Muscle of leg (tissue), 16 donors: ENCODE measurements at places on chromosomes 6 and 20.
A peak's percentile ranks its signal among the peaks of the same experiment; 100 is the strongest.

GRCh38 chr6:42963855-42964605, 3.5 kb downstream of the GNMT start:
- peaks cover 11% of the 10 kb centered on the region for H3K27me3 ChIP-seq
- H3K4me1 ChIP-seq: peaks cover 13% of the 10 kb centered on the region
- H3K4me3 ChIP-seq: no peak overlapping the region
- H3K36me3 ChIP-seq: peaks cover 65% of the 10 kb centered on the region
- H3K27ac ChIP-seq: no peak overlapping the region

DNA sequence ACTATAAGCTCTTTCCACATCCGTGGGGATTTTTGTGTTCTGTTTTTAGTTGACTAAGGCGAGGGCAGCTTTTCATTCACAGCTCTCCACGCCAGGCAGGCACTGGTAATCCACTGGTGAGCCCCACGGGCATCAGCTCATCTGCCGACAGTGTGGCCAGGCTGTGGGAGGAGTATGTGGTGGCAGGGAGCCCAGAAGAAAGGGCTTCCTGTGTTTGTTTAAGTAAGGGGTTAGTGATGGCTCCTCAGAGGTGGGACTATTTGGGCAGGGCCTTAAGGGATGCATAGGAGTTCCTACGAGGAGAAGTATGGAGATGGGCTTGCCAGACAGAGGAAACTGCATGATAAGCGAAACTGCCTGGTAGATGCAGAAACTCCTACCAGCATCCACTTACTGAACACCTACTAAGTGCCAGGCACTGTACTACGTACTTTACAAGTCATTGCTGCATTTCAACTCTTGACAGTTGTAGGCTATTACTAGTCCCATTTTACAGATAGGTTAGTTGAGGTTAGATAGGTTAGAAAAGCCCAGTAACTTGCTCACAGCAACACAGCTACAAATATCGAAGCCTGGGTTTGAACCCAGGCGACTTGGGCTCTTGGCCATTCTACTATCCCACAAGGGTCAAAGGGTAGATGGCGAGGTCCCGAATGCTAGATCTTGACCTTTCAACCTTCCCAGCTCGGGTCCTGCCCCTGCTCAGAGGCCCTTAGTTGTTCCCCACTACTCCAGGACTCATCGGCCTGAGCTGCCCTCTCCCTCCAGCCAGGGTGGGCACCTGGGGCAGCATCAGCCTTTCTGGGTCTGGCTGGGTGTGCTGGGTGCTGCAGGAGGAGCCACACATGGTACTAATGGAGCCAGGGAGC, 55.1 kb downstream of the CEBPB start:
- H3K4me3 ChIP-seq: no peak overlapping the region
- H3K4me1 ChIP-seq: peaks cover 15% of the 10 kb centered on the region
- no peaks in the 10 kb centered on the region for H3K27me3 ChIP-seq
- no peak overlapping the region for H3K27ac ChIP-seq

DNA sequence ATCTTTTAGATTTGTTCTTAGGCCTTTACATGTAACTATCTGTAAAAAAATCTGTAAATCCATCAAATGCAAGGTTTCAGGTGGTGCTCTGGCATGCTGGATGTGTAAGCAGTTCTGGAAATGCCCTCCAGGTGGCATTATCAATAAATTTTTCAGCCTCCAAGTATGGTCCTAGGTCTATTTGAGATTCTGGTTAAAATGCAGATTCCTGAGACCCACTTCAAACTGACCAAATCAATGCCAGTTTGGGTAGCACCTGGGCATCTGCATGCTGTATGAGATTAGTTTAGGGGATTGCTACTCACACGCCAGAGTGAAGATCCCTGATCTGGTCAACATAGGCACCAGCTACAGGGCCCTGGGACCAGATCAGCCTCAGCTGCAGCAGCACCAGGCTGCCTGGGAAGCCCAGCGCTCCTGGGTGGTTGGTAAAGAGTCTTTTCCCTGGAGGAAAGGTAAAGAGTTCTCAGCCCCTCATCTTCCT, 507.3 kb upstream of the CITED2 start:
- H3K4me3 ChIP-seq: no peak overlapping the region
- DNase-seq: peak; percentile 43
- no peaks in the 10 kb centered on the region for H3K27me3 ChIP-seq
- H3K36me3 ChIP-seq: no peaks in the 10 kb centered on the region

DNA sequence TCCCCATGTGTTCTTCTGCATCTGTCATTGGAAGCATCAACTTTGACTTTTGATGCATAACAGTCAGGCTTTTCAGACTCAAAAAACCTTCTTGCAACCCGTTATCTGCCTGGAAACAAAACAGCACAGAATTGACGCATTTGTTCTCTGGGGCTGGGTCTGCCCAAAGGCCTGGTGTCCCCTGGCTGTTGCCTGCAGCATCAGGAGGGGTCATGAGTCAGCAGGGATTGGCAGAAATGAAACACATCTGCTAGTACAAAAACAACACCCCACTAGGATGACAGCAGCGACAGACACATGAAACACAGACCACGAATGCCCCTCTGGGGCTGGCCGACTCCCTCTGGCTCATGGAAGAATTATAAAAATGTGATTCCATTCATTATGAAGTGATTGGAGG, 157.6 kb upstream of the INSM1 start:
- H3K4me1 ChIP-seq: no peaks in the 10 kb centered on the region
- DNase-seq: no peak
- H3K36me3 ChIP-seq: no peaks in the 10 kb centered on the region
- H3K27ac ChIP-seq: no peak overlapping the region
- H3K4me3 ChIP-seq: no peak overlapping the region
- no peaks in the 10 kb centered on the region for H3K27me3 ChIP-seq

- no peaks in the 10 kb centered on the region for H3K4me1 ChIP-seq
- no peaks in the 10 kb centered on the region for H3K27me3 ChIP-seq
- H3K27ac ChIP-seq: no peak overlapping the region
- H3K36me3 ChIP-seq: no peaks in the 10 kb centered on the region
- H3K4me3 ChIP-seq: no peak overlapping the region
Measured at GRCh38 chr6:105791583-105792318, 294.4 kb upstream of the PRDM1 start.

DNA sequence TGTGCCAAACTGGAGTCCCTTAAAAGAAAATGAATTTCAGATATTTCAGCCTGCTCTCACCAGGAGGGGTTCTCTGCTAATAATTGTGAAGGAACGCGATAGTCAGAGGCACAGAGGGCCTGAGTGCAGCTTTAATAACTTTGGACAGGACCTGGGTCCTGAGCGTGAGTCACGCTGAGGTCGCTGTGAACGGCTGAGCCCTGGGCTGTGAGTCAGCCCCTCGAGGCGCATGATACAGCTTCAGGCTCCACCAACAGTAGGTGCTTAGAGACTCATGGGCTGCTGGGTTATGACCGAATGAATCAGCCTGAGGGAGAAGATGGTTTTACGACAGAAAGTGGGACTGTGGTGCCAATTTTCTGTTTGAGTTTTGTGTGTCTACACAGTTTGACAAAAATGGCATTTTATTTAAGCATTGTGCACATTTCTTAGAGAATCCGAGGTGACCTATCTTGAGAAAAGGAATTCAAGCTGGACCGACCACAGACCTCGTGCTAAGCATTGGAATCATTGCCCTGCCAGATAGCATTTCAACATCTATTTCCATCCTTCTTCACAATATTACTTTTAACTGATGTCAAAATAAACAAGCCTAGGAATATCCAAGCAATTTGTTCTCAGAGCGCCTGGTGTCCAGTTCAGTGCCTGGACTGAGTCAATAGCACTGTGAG, 183.0 kb downstream of the THBS2 start:
- H3K27ac ChIP-seq: no peak overlapping the region
- no peak overlapping the region for H3K4me3 ChIP-seq
- peak; percentile 75 for DNase-seq
- H3K27me3 ChIP-seq: no peaks in the 10 kb centered on the region

GRCh38 chr6:169292338-169293124, 38.9 kb upstream of the THBS2 start:
- peak; percentile 43 for DNase-seq
- no peaks in the 10 kb centered on the region for H3K27me3 ChIP-seq

DNA sequence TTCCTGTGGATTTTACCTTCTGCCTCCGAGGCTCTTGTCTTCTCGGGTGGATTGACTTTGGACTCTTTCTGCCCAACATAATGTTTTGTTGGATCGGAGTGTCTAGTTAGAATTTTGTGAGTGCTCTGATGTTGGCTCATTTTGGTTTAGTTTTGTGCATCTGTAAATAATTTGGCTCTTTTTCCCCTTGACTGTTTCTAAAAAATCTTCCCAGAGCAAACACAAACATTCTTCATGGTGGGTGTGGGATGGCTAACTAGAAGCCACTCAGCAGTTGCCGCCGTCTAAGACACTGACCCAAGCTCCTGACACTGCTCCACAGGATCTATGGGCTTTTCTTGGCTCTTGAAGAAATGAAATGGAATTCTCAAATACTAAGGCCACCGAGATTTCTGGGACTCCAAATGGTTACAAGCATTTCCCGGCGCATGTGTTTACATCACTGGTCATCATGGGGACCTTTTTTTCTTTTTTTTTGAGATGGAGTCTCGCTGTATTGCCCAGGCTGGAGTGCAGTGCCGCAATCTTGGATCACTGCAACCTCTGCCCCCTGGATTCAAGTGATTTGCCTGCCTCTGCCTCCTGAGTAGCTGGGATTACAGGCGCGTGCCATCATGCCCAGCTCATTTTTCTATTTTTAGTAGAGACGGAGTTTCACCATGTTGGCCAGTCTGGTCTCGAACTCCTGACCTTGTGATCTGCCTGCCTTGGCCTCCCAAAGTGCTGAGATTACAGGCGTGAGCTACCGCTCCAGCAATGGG, 92.0 kb upstream of the FRMD1 start:
- peak; percentile 45 for DNase-seq
- H3K27ac ChIP-seq: no peak overlapping the region
- H3K36me3 ChIP-seq: no peaks in the 10 kb centered on the region
- no peak overlapping the region for H3K4me3 ChIP-seq
- H3K4me1 ChIP-seq: no peaks in the 10 kb centered on the region

DNA sequence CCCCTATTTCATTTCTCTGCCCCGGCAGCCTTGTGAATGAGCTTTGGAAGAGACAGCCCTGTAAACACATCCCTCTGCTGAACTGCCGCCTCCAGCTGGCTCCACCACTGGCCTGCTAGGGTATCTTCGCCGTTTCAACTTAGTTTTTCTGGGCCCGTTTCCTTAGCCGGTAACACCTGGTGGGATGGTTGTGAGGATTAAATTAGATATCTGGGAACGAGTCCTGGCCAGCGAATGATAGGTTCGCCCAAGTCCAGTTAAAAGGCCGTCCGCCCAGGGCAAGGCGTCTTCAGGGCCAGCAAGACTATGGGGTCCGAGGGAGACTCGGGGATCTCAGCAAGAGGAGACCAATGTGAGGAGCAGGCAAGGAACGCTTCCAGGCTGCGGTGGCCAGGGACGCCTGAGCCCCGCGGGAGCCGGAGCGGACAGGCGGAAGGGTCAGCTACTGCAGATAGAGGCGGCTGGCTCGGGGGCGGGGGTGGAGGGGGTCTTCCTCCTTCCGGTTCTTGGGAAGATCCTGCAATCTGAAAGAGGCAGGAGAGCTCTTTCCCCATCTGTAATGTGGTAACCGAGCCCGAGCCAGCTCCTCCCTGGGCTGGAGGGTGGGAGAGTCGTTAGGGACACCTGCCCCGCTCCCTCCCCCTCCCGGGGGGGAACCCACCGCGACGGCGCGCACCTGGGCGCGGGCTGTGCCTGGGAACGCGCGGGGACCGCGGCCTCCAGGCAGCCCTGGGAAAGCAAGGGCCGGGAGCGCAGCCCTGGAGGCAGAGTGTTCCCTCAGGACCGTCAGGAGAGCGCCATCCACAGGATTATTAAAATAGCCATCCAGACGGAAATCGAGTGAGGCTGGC, 4.5 kb upstream of the PTCRA start:
- no peak for DNase-seq
- peaks cover 2% of the 10 kb centered on the region for H3K27me3 ChIP-seq

DNA sequence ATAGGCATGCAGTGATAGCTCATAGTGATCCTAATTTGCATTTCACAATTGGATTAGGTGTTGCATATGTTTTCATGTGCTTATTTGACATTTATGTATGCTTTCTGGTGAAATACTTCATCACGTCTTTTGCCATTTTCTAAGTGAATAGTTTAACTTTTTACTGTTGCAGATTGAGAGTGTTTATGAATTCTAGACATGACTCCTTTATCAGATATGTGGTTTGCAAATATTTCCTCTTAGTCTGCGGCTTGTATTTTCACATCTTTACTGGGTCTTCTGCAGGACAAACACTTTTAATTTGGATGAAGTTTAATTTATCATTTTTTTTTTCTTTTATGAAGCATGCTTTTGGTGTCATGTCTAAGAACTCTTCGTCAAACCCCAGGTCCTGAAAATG, 39.2 kb downstream of the CCN2 start:
- H3K27me3 ChIP-seq: no peaks in the 10 kb centered on the region
- H3K36me3 ChIP-seq: no peaks in the 10 kb centered on the region
- H3K4me3 ChIP-seq: no peak overlapping the region
- H3K27ac ChIP-seq: no peak overlapping the region
- no peak for DNase-seq

DNA sequence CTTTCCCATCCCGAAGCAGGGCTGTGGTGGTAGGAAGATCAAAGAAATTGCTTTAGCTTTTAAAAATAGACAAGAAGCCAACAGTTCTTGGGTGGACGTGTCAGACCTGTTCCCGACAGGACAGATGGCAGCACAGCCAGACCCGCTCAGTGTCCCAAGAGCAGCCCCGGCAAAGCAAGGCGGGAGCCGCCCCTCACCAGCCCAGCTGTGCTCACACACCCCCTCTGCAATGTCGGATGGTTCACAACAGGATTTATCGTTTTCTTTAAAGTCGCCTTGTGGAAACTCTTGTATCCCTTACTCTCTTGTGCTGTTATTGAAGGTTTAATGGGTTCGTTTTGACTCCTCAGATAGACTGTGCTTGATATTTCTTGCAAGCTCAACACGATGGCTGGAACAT, 302.4 kb downstream of the THBS2 start:
- H3K27ac ChIP-seq: peak overlapping the region; percentile 42
- H3K27me3 ChIP-seq: no peaks in the 10 kb centered on the region
- DNase-seq: peak; percentile 50
- no peaks in the 10 kb centered on the region for H3K36me3 ChIP-seq

GRCh38 chr6:158972241-158973233, 27.5 kb downstream of the RSPH3 start:
- DNase-seq: peak; percentile 70
- no peaks in the 10 kb centered on the region for H3K4me1 ChIP-seq
- H3K36me3 ChIP-seq: no peaks in the 10 kb centered on the region
- no peak overlapping the region for H3K4me3 ChIP-seq
- no peaks in the 10 kb centered on the region for H3K27me3 ChIP-seq

GRCh38 chr6:31882344-31882743, 3.5 kb upstream of the SLC44A4 start:
- no peaks in the 10 kb centered on the region for H3K27me3 ChIP-seq
- H3K27ac ChIP-seq: no peak overlapping the region
- DNase-seq: no peak
- peaks cover 65% of the 10 kb centered on the region for H3K36me3 ChIP-seq
